ENCODE measurements at places on chromosomes 4 and X.

GRCh38 chrX:65657659-65658058, 9.8 kb upstream of the MSN start:
- no peak for DNase-seq

GRCh38 chr4:45215976-45216542, 489.7 kb upstream of the GNPDA2 start:
- DNase-seq = no peak

GRCh38 chrX:104427693-104428092, 138.3 kb upstream of the IL1RAPL2 start:
- no peak for DNase-seq

- DNase-seq = no peak
Observed at GRCh38 chrX:123481913-123482851, 250.7 kb downstream of the THOC2 start.

GRCh38 chrX:50996930-50997329, 86.4 kb downstream of the BMP15 start:
- no peak for DNase-seq

DNA sequence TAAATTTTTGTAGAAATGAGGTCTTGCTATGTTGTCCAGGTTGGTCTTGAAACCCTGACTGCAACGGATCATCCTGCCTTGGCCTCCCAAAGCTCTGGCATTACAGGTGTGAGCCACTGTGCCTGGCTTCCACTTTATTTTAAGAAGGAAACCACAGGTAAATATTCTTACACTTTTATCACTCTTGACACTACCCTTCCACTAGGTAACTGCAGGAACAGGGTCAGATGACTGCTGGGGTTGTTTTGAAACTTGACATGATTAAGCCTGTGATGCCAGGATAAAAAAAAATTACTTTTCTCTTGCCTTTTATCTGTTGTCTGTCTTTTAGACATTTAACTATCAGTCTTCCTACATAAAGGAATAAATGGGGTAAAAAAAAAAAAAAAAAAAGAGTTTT, 43.5 kb downstream of the COQ2 start:
- no peak for DNase-seq

- no peak for DNase-seq
Observed at GRCh38 chrX:131273011-131273410, 16.1 kb downstream of the IGSF1 start.

DNA sequence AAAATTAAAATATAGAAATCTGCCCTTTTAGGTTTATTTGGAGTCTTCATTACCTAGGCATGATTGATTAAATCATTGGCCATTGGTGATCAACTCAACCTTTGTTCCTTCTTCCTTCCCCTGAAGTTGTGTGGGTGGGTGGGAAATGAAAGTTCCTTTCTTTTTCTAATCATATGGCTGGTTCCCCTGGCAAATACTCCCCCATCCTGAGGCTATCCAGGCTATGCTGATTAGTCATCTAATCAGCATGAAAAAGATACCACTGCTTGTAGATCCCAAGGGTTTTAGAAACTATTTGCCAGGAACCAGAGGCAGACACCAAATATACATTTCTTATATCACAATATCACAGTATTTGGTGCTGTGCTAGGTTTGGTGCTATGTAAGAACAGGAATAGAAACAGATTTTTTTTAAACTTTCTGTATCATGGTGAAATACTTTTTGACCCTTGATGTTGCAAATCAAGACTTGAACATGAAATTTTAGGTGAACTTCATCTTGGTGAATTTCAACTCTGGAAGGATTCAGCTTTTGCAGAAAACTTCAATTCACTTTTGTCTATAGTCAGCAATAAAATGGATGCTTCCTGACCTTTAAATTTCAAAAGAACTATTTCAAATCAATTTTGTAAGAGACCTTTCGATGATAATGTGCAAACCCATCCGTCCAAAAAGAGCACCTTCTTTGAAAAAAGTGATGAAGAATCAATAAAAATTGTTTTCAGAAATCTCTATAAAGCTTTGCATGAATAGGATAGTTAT, 71.1 kb downstream of the CCSER1 start:
- no peak for DNase-seq

DNA sequence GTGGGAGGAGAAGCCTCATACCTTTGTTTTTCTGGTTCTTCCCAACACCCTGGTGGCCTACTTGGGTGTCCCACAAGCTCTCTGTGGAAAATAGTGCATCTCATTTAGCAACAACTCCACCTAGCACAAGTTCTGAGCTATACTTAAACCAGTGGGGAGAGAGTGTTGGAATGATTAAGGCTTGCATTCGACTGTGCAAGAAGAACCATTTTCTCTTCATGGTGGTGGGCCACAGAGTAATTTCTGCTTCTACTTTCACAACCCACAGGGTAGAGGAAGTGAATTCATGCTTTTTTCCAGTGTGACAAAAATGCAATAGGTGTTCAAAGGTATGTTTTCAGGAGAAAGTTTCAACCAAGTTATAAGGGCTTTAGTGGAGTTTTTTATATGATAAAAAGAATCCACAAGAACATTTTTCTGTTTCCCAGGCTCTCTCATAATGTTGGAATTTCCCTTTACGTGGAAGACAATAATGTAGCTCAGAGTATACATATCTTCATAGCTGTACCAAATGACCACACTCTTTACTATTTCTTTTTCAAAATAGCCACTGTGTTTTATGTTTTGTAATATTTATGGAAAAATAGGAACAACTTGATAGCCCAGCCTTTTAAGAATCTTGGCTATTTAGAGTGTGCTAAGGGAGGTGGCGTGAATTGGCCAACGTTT, 80.3 kb upstream of the HHIP start:
- no peak for DNase-seq

- no peak for DNase-seq
Observed at GRCh38 chr4:71020611-71021010, 27.2 kb downstream of the DCK start.

- DNase-seq = no peak
Observed at GRCh38 chr4:99612281-99612680, 37.7 kb downstream of the MTTP start.

GRCh38 chrX:1389993-1390285, 2.0 kb downstream of the SLC25A6 start:
- DNase-seq = no peak

GRCh38 chr4:29553846-29554245, 1166.3 kb upstream of the PCDH7 start:
- no peak for DNase-seq

DNA sequence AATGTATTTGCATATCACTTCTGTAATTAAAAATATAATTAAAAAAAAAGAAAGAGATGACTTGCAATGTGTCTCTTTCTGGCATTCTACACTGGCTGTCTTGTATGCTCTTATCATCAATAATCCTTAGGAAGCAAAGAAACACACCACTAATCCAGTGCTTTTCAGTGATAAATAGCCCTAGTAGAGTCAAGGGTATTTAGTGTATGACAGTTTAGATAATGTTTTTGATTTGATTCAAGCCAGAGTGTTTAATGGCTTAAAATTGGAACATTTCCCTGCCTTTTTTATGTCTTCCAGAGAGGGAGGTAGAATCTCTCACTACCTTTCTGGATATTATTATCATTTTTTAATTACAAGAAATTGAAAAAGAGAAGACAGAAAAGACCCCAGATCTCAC, 48.6 kb upstream of the CXCL8 start:
- no peak for DNase-seq

GRCh38 chr4:6824772-6825402, 42.4 kb downstream of the KIAA0232 start:
- DNase-seq = no peak

DNA sequence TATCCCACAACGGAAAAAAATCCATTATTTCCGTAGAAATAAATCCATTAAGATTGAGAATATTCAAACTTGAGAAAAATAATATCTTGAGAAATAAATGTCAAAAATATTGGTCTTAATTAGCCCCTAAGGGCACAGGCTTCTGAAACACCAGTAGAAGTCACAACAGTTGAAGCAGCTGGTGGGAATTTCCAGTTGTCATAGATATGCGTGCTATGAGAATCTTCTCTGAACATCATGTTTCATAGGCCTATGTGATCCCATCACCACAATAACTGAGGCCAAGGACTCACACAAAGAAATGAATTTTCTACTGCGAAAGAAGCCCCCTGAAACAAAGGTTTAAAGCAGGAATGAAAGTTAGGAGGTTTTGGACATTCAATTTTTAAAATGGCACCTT, 292.0 kb downstream of the DTHD1 start:
- no peak for DNase-seq

DNA sequence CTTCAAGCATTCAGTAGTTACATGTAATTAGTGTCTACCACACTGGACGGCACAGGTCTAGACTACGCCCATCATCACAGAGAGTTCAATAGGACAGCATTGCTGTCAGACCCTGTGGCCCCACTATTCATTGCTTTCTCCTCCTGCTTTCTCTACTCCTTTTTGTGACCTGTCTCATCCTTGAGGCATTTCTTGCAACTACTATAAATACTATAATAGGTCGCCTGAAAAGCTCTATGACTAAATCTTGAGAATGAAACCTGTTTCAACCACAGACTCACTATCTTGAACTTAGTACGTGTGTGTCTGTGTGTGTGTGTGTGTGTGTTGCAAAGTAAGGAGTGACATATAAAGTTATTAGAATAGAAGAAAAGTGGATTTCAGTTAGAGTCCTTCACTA, 252.9 kb upstream of the KLF3 start:
- no peak for DNase-seq

- no peak for DNase-seq
Observed at GRCh38 chr4:79023799-79024770, 84.8 kb upstream of the PAQR3 start.

GRCh38 chrX:97400492-97400891, 516.8 kb downstream of the RPA4 start:
- no peak for DNase-seq

DNA sequence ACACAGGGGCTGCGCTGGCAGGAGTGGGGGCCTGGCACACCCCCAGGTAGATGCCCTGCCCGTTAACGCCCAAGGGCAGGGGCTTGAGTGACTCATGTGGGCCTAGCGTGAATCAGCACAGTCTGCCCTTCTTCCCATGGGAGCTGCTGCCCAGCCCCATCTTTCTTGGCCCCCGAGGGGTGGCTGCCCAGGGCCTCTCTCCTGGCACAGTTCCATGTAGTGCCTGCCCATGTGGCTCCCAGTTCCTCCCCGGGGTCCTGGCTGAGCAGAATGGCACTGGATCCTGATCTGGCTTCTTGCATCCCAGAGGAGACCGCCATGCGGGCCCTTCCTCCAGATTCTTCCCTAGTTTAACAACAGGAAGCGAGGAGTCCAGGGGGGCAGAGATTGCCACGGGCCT, 2.1 kb upstream of the AVPR2 start:
- DNase-seq = no peak

DNA sequence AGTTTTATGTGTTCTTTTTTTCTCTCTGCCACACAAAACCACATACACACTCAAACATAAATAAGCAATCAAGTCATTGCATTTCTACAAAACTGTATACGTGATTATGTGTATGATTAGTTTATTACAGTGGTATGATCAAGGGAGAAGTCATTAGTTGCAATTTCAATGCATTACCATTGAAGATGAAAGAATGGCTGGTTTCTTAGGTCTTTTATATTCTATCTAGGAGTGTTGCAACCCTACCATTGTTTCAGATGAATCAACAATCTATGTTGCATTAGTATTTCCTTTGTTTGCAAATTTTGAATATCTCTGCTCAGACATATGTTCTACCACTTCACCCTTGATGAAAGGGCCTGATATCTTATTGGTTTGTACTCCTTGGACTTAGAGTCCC, 6.8 kb downstream of the ANXA3 start:
- DNase-seq = no peak

- DNase-seq = no peak
Observed at GRCh38 chr4:153222707-153223426, 18.6 kb downstream of the TRIM2 start.

- DNase-seq = no peak
Observed at GRCh38 chr4:101835121-101835904, 44.8 kb downstream of the BANK1 start.

DNA sequence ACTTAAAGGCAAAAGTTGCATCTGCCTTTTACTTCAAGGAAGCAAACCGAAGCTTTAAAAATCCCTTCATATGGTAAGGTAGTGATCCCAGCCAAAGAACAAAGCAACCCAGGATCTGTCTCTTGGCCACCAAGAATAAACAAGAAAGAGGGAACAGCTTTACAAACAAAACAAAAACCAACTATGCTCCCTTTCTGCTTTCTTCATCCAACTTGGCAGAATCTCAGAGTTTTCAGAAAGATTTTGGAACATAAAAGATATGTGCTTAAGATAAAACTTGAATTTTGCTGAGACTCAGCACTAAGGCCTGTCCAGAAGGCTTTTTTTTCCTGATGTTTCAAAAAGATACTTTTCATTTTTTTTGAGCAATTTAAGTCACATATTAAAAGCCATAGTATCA, 94.0 kb downstream of the COL4A6 start:
- no peak for DNase-seq

DNA sequence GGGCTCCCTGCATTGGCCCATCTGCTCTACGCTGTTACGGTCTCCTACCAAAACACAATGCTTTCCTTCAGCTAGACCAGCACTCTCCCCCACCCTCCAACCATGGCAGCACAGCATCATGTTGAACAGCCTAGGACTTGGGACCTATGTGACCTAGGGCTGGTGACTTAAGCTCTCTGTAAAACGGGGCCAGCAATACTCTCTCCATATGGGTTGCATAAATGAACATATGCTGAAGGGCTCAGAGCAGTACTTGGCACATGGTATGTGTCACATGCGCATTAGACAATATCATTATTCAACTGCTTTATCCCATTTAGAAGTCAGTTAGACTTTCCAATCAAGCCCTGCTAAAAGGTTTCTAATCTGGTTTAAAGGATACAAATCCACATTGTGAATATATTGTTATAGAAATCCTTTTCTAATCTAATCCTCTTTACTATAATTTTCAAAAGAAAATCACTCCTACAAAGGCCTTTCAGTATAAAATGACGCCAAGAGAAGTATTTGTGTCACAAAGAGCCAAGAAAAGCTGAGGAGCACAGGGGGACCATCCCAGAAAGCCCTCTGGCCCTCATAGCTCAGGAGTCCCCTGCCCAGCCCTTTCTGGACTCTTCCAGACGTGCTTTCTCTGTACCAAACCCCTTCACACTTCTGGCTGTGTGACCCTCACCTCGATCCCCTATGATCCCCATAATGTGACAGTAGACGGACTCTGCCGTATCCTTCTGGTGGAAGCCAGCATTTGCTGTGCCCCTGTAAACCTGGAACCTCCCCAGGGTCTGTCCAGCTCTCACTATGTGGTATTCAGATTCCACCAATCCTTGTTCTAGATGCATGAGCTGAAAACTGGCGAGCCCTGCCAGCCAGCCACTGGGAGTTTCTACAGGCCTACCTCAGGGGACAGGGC, 42.3 kb downstream of the NSG1 start:
- no peak for DNase-seq

DNA sequence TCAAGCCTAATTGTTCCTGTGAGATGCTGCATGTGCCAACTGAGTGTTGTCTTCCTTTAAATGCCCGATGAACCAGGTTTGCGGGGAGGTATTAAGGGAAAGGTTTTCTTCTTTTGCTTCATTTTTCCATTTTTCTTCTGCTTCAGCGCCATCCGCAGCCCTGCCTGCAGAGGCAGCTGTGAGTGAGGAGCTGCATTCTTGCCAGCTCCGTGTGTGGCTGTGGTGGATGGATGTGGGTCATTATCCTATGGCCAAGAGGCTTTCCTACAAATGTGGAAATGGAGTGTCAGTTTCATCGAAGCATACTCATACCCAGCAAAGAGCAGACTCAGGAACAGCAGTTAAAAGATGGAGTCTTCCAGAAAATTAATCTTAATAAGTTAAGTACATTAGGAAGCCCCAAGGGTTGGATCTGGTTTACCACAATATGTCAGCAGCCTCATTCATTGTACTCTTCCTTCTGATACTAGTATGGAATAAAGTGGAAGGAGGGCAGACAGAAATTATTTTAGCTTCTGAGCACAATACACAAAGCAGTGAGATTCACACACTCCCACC, 37.6 kb downstream of the TNIP3 start:
- no peak for DNase-seq

All from activated CD4-positive, alpha-beta T cell treated with anti-CD3 and anti-CD28 coated beads for 24 hours (primary cell).